ENCODE measurements at places on chromosomes 12 and 14.

DNA sequence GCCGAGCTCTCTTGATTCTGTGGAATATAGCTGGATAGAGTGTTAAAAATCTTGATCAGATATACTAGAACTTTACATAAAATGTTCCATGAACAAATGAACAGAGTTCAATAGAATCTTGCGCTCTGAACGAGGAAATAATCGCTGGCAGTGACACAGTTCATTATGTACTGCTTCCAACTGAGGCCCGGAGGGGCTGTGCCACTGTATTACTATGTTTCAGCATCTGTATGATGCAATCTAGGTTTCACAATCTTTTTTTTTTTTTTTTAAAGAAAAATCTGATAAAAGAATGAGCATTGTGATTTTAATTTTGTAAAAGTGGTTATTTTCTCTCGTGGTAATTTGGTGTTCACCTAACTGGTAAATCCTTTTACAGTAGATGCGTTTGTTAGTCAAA is 77.2 kb downstream of the FERMT2 start:
- DNase-seq, result no peak

- DNase-seq, result no peak
Observed at GRCh38 chr12:104058802-104059201, 5.5 kb upstream of the HCFC2 start.

DNA sequence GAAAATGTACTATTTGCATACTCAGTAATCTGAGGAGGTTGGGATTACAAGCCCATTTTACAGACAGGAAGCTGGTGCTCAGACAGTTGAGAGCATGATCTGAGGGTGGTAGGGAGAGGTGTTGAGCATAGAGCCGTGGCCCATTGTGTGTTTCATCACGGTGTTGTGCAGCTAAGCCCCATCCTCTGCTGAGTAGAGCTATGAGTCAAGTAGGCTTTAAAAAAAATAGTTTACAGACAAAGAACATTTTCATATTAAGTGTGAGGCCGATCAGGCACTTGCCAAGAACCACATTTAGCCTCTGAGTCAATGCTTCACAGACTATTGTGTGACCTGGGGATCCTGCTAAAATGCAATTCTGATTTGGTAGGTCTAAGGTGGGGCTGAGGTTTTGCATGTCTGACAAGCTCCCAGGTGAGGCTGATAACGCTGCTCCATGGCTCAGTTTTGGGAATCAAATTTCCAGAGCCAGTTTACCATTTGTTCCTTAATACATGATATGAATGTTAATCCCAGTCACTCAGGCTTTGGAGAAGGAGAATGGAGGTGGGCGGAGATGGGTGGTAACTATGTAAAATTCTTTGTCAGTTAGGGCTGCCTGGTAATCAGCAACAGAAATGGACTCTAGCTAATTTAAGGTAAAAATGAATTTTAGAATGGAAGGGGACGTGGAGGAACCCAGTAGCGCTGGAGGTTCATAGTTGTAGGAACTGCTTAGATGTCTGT is 22.2 kb downstream of the ZNF664 start:
- DNase-seq, result no peak

DNA sequence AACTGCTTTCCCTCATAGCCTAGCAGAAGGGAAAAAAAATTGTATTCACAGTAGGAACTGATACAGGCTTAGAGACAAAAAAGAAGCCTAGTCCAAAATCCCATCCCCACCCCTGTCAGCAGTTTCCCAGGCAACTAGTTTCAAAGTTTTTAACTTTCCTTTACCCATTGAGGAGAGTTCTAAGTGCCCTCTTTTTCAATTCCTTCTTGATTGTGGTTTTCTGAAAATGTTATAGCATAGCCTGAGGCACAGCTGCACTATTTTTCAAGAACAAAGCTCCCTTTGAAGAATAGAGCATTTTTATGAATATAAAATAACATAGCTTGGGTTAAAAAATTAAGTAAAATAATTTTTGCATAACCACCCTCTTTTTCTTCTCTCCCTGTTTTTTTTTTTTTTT is 81.6 kb downstream of the IPO8 start:
- DNase-seq, result no peak

DNA sequence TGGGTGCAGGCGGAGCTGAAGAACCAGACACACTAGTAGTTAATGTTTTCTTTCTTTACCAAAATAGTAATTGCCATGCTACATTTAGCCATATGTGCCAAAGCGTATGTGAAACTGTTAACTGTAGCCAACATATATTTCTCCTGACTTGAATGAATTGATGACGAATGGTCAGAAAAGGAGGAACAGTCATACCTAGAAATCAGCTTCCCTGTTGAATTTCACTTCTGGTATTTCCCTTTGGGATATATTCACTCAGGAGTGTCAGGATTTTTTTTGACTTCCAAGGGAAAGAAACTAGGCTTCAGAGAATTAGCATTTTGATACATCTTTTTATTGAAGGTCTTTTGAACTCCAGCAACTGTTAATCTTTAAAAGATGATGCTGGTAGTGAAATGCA is 87.0 kb downstream of the ERC1 start:
- DNase-seq, result no peak

DNA sequence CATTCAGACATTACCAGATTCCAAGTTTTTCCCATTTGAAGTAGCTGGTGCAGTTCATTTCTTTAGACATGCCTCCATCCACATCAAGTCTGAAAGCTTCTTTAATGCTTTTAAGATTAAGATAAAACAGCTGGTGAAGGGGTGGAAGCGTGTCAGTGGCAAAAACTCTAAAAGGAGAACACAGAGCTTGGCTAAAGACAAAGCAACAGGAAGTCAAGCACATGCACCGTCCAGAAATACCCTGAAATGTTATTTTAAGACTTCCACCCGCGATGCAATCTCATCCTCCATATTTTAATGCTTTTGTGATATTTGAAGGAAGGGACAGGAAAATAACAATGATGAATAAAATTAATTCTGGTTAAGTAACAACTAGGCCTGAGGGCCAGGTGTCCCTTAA is 31.8 kb downstream of the PPM1H start:
- no peak for DNase-seq

GRCh38 chr12:113461666-113462065 is 10.0 kb downstream of the LHX5 start:
- DNase-seq, result no peak

DNA sequence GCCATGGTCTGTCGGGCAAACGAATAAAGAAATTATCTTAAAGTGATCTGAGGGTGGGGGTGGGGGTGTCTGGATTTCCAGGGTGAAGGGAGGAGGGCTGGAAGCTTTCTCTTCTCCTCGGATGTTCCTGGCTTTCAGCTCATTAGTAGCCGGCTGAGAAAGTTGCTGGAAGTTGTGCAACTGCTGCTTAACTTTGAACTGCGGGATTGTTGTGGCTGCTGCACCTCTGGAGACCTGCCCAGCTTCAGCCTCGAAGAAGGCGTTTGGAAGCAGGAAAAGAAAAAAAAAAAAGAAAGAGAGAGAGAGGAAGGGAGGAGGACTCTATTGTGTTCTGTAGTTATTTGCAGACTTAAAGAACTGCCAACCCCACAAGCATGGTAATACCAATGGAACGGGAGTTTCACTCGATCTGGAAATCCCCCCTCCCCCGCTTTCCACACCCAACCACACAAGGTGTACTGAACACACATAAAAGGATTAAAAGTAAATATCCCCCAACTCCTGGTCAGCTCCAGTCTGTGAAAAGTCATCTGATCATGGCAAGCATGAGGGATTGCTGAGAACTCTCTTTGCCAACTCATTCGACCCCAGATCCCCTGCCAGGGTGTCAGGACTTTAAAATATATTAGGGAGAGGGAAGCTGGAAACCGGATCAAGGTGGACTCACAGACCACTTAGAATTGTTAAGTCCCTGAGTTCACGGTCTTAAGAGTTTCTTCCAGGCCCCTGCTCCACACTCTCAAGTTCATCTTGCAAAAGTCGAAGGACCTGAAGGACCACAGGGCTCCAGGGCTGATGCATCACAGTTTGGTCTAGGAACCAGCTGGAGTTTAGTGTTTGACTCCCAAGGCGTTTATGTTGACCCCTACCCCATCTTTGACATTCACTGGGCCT is at the start of gene RASSF9:
TSS of gene RASSF9 (minus strand) at position 213 of the 894 bp plus-strand sequence. CDS start at position 5, 208 bp downstream.
- DNase-seq, result no peak

GRCh38 chr12:42846782-42847181 is 257.2 kb upstream of the PRICKLE1 start:
- DNase-seq, result no peak

- no peak for DNase-seq
Observed at GRCh38 chr14:101960225-101960624, 4.1 kb upstream of the DYNC1H1 start.

- DNase-seq, result no peak
Observed at GRCh38 chr12:89023936-89024335, 328.4 kb downstream of the DUSP6 start.

Measured in AML-193 (cell line).